ENCODE measurements at places on chromosomes 5 and 9. TPM values are rescaled to one million over a fixed set of nuclear protein-coding genes. Genes with fewer than 3 reads are reported as not detected.

The CKMT2 gene
- total RNA-seq, result 0.29 TPM

The PFN3 gene
- total RNA-seq, result not detected

The ADCY2 gene
- total RNA-seq, result not detected

The BTNL3 gene
- total RNA-seq, result not detected

The PCDHAC2 gene
- not detected for total RNA-seq

The BHMT2 gene
- 8.9 TPM for total RNA-seq

Measured in myometrial cell (primary cell).